ENCODE measurements at places on chromosomes 7 and 10.

DNA sequence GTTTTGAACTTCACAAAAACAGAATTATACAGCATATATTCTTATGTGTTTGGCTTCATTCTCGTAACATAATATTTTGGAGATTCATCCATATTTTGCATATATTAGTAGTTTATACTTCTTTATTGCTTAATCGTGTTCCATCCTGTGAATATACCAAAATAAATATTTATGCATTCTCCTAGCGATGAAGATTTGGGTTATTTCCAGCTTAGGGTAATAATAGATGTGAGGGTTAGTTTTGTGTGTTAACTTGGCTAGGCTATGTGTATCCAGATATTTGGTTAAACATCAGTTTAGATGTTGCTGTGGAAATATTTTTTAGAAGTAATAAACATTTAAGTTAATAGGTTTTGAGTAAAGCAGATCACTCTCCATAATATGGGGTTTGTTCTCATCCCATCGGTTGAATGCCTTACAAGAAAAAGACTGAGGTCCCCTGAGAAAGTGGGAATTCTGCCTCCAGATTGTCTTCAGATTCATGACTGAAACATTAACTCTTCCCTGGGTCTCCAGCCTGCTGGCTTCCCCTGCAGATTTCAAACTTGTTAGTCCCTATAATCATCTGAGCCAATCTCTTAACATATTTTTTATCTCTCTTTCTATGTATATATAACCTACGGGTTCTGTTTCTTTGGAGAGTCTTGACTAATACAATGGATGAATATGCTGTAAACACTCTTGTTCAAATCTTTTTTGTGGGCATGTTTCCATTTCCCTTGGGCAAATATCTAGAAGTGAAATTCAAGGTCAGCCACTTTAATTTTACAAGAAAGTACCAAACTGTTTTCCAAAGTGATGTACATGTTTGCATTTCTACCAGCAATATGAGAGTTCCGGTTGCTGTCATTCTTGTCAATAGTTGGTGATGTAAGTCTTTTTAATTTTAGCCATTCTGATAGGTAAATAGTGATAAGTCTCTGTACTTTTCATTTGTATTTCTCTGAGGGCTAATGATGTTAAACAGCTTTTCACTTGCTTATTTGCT is 48.7 kb downstream of the PDK4 start:
- no peak for DNase-seq

- DNase-seq: no peak
These were observed 56.0 kb downstream of the HIPK2 start for GRCh38 chr7:139721821-139722220.

DNA sequence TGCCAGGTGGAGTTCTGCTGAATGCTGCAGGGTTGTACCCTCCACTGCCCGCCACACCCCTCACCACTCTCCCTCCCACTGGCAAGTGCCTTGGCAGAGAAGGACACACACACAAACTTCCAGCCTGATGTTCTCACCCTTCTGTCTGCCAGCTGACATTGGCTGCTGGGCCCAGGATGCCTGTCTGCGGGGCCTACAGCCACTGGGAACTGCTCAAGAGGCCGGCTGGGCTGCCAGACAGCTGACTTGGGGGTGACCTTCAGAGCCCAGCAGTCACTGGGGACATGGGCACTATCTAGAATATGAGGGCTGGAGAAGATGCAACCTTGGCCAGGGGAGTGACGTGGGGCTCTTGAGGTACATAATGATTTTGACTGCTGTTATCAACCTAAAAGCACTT is 157.1 kb downstream of the SH3PXD2A start:
- no peak for DNase-seq

DNA sequence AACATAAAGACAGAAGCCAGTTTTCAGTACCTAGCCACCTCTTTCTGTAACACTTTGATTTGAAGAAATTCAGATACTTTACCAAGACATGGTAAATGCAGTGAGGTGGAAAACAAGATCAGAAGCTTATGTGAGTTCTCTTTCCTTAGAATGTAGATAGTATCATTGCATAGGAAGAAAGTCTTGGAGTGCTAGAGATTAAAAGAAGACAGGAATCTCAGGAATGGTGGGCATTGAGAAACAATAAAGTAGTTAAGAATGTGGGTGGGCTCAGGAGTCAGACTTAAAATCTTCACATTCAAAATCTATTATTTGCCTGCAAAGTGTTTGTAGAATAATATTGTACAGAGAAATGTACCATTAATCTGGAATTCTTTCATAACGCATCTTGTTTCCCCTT is 58.9 kb downstream of the POLL start:
- no peak for DNase-seq

- DNase-seq: no peak
These were observed 398.1 kb downstream of the CDC14C start for GRCh38 chr7:49322476-49322875.

DNA sequence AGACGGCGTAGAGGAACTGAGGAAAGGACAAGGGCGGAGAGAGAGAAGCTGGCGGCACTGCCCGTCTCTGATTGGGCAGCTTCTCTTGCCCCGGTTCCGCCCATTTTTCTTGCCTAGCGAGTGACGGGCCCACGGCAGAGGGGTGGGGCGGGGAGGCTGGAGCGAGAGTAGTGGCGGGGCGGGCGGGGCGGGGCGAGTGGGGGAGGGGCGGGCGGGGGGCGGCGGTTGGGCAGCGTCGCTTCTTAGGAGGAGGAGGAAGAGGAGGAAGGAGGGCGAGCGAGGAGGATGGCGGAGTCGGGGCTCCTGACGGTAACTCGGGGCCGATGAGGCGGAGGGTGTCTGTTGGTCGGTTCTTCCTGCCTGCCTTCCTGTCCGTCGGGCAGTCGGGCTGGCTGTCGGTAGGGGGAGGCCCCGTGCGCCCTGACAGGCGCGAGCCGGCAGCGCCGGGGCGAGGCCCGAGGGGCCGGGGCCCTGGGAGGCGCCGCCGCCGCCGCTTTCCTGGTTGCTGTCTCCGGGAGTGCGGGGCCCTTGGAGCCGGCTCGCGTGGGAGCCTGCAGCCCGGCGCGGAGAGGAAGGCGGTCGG is at the start of gene SHOC2:
Gene SHOC2, plus strand, starts transcription at position 256 of the 583 bp plus-strand sequence. CDS start 44,755 bp downstream, outside the sequence.
- peak; percentile 67 for DNase-seq

DNA sequence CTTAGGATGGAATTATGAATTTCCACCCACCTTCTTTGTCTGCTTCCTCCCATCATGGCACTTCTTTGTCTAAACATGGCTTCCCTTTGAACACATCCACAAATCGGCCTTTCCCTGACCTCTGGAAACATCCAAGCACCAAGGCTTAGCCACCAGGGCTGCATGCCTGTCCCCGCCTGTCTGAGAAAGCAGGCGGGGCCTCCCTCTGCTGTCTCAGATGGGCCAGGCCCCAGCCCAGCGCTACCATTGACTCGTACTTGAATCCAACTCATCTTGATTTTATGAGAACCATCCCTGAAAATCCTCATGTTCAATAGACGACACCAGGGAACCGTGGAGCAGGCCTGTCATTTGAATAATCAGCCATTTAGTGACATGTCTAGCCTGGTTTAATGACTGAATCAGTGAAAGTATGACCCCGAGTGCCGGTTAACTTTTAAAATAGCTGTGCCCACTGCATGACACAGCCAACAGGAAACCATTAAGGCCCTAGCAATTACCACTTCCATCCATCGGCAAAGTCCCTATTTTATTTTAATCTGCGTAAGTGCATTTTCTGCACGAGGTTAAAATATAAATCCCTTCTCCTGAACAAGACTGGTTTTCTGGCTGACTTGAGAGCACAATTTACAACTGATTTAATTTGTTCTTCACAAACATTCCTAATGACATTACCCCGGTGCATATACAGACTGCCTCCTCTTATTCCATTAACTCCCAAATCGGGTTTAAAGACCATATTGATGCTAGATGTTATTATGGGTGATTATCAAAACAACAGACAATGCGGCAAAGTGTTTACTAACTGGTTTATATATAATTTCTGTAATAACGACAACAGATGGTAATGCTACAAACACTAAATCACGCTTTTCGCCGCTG is 194.7 kb downstream of the BUB3 start:
- DNase-seq: no peak

GRCh38 chr10:90911133-90912051 is 9.5 kb downstream of the ANKRD1 start:
- peak; percentile 72 for DNase-seq

GRCh38 chr7:89800761-89801160 is 353.5 kb upstream of the STEAP1 start:
- no peak for DNase-seq

- DNase-seq: no peak
These were observed 242.6 kb upstream of the FZD8 start for GRCh38 chr10:35884657-35885071.

- no peak for DNase-seq
These were observed 217.1 kb downstream of the PRPF18 start for GRCh38 chr10:13803566-13804554.

DNA sequence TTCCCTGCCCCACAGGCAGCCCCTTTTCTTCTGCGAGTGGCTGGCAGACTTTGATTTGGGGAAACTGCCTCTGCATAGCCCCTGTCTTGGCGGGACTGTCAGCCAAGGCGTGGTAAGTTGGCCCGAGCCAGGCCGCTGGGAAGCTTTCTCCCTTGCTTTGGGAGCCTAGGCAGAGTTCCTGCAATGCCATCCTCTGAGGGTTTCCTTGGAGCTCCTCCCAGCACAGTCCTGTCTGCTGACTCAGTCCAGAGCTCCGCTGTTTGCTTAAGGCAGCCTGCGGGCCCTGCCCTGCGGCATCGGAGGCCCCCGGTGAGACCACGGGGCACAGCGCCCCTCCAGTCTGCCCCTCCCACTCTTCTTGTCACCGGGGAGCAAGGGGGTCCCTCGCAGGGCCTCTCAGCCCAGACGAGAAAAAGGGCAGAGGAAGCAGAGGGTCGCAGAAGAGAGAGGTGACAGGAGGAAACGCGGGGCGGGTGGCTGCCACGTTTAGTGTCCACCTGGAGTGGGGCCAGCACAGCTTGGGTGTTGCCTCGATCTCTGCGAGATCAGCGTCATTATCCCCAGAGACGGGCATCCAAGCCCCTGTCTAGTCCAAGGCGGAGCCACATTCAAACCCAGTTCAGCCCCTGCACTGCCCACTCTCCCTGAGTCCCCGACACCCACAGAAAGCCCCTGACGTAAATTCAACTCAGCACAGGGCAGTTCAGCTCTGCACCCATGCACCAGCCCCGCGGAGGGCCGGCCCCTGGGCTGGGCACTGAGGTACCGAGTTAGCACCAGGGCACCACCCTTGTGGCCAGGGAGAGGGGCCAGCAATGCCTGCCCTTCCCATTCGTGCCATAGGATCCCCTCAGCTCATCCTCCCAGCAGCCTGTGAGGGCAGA is 59.0 kb upstream of the CHST15 start:
- DNase-seq: peak; percentile 68

- no peak for DNase-seq
These were observed 438.0 kb downstream of the ETV1 start for GRCh38 chr7:13551503-13551902.

GRCh38 chr7:23369100-23369499 is 70.0 kb downstream of the MALSU1 start:
- no peak for DNase-seq

- DNase-seq: no peak
These were observed 52.6 kb downstream of the NT5C2 start for GRCh38 chr10:103140469-103140868.

GRCh38 chr7:146826329-146826728 is 709.7 kb downstream of the CNTNAP2 start:
- no peak for DNase-seq

DNA sequence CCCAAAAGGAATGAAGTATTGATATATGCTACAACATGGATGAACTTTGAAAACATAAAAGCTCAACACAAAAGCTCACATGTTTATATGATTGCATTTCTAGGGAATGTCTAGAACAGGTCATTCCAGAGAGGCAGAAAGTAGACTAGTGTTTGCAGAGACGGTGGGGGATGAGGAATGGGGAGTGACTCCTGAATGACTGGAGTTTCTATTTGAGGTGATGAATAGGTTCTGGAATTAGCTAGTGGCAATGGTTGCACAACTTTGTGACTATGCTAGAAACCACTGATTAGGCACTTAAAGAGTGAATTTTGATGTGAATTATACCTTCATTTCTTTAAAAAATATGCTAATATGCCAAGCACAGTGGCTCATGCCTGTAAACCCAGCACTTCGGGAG is 6.9 kb downstream of the KPNA7 start:
- peak; percentile 10 for DNase-seq

DNA sequence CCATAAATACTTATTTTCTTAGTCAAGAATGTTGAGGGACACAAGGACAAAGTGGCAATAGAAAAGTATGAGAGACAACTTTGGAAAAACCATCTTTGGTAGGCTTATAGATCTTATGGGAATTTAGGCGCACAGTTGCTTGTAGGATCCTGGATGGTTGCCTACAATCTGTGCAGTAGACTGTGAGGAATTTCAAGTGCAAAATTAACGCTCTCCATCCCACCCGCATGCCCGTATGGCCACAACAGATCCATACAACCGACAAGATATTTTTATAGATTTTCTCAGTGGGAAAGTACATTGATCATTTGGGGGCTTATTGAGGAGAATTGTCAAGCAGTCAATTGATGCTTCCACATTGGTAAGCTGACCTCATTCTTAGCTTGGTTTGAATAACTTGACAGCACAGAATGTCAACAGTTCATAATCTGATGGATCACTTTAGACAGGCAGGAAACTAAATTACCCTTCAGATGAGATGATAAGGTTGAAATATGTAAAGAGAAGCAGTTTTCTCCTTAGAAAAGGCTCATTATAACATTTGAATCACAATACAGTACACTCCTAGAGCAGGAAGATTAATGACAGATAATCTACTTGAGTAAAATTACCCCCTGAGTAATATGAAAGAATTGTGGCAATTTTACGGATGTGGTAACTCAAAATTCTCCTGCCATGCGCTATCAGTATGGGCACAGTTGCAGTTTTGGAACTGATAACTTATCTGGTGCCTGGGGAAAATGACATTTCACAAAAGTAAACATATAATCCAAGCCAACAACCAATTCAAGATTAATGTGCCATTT is 479.7 kb downstream of the KIF20B start:
- DNase-seq: no peak

DNA sequence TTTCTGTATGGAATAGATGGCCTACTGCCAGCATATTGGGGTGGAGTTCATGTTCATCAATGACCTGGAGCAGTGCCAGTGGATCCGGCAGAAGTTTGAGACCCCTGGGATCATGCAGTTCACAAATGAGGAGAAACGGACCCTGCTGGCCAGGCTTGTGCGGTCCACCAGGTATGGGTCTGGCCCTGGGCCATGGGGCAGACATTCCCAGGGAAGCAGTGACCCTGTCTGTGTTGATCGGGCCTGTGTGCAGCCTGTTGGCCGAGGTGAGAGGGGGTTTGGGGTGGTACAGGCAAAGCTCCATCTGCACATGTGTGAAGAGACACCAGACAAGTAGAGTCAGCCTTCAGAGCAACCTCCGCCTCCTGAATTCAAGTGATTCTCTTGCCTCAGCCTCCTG is 67.3 kb downstream of the OGDH start:
- no peak for DNase-seq
